Right lobe of liver (tissue), 6 donors: ENCODE measurements at places on chromosomes 4 and X. TPM values are rescaled to one million over a fixed set of nuclear protein-coding genes. Genes with fewer than 3 reads are reported as not detected.

Gene DIAPH2
- 10.6 TPM for total RNA-seq

Gene PCDH18
- total RNA-seq = 1.6 TPM

Gene ATP8A1
- total RNA-seq = 1.9 TPM

Gene CENPE
- total RNA-seq = 1.7 TPM

Gene OTUD5
- 24.1 TPM for total RNA-seq

Gene CYLC1
- total RNA-seq = not detected

Gene ZGRF1
- 0.71 TPM for total RNA-seq

Gene SULT1B1
- 10.0 TPM for total RNA-seq

Gene SMPX
- 0.32 TPM for total RNA-seq

Gene PWWP3B
- total RNA-seq = 2.9 TPM

Gene CEP135
- total RNA-seq = 2.0 TPM

Gene PRKG2
- total RNA-seq = not detected

Gene C4orf36
- not detected for total RNA-seq

Gene GAR1
- total RNA-seq = 5.6 TPM

Gene RPL9
- total RNA-seq = 386 TPM

Gene VEGFC
- 2.1 TPM for total RNA-seq

Gene DDX3X
- 168 TPM for total RNA-seq

Gene UGT2B11
- total RNA-seq = 1.4 TPM

Gene PRKX
- total RNA-seq = 2.1 TPM

Gene PABPC1L2A
- total RNA-seq = not detected

Gene SEC24D
- 52.2 TPM for total RNA-seq

Gene RASSF6
- 2.2 TPM for total RNA-seq

Gene IGSF1
- 0.42 TPM for total RNA-seq

Gene GPC3
- total RNA-seq = 0.56 TPM

Gene TMEM31
- total RNA-seq = 0.37 TPM

Gene LONRF3
- total RNA-seq = 8.0 TPM

Gene P2RY4
- 0.33 TPM for total RNA-seq

Gene NALF2
- total RNA-seq = 0.18 TPM

Gene MTNR1A
- total RNA-seq = not detected

Gene UGT2A1
- total RNA-seq = 1.8 TPM

Gene PPP4R3C
- total RNA-seq = not detected

Gene ETDB
- not detected for total RNA-seq

Gene POU3F4
- total RNA-seq = not detected

Gene CABS1
- total RNA-seq = not detected

Gene UPF3B
- 2.0 TPM for total RNA-seq

Gene BRS3
- not detected for total RNA-seq

Gene GPC4
- 2.0 TPM for total RNA-seq

Gene CDKL2
- total RNA-seq = 0.05 TPM

Gene ATOH1
- not detected for total RNA-seq

Gene NCBP2L
- not detected for total RNA-seq

Gene REST
- total RNA-seq = 12.5 TPM

Gene EDA2R
- 0.12 TPM for total RNA-seq

Gene SPOCK3
- not detected for total RNA-seq

Gene SHROOM2
- total RNA-seq = 3.6 TPM

Gene ERAS
- total RNA-seq = not detected

Gene GAK
- total RNA-seq = 56.0 TPM

Gene SLC38A5
- total RNA-seq = 0.59 TPM

Gene CLCN5
- total RNA-seq = 14.4 TPM

Gene FGB
- 14,721 TPM for total RNA-seq

Gene PABPC4L
- 0.20 TPM for total RNA-seq

Gene BTK
- total RNA-seq = 1.8 TPM

Gene PF4V1
- not detected for total RNA-seq
